DMS153 (cell line): ENCODE measurements at places on chromosomes 6 and 20.

DNA sequence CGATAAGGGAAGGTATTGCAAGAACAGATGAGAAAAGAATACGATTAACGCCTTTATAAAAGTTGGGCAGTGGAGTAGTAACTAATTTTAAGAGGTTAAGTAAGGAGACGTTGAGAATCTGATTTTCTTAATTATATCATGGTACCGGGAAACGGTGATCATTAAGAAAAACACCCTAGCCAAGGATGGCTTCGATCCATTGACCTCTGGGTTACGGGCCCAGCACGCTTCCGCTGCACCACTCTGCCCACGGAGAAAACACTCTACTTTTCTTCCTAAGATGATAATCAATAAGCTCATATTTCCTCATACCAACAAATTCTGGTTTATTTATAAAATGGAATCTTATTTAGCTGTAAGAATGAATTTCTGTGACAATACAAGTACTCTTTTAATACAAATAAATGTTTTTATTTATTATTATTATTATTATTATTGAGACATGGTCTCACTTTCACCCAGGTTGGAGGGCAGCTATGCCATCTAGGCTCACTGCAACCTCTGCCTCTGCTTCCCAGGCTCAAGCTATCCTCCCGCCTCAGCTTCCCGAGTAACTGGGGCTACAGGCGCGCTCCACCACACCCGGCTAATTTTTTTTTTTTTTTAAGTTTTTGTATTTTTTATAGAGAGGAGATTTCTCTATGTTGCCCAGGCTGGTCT is 8.3 kb downstream of the POM121L2 start:
- DNase-seq = no peak

DNA sequence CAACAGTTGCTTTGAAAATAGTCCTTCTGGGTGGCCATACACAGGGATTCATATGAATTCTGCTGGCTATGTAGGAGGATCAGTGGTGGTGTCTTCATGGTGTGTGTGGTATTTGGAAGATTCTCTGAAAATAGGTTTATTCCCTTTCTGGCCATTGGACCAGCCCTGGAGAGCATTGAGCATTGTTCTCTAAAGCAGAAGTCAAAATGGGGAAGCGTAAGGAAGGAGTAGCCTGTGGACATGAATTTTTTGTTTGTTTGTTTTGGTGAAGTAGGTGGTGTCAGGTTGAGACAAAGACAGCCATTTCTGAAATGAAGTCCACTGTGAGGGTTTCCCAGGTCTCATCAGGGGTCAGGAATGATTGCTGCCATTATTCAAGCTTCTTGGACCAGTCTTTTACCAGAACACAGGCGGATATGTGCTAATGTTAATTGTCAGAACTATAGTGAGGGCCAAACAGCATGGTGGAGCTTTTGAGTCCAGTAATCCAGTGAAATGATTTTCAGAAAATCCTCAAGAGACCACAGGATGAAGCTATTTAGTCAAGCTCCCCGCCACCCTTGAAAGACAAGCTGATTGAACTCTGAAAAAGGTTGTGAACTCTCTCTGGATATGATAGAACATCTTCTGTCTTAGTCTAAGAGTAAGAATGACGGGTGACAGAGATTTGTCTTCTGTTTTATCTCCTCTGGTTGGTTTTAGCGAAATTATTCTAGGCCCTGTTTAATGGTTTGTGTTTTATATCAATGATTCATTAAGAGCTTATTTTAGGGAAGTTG is 60.0 kb downstream of the DNAH8 start:
- DNase-seq = no peak

DNA sequence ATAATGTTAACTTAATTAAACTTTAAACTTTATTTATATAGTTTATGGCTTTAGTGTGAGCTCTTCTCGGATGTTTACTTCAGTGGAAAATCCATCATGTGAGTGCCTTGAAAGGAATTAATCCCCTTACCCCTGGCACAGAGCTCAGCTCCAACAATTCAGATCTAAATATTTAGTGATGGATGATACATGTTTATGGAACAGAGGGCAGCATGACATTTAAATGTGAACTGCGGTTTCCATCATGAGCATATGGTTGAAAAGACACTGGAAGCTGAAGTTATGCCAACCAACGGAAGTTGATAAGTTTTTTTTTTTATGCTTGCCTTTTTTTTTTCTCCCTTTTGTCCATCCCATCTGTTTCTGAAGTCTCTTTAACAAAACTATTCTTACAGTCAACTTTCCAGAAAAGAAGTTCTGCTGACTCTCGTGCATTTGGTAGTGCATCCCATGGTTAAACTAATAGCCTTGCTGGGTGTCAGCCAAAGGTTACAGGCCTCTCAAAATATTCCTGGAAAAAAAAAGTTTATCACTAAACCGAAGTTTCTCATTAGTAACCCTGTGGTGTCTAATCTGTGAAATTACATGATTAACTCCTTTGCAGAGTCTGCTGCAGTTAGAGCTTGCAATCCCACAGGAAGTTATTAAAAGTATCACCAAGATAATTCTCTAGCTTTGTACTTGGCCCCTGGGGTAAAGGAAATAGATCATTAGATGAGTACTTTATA is 243.9 kb upstream of the TCF21 start:
- no peak for DNase-seq

DNA sequence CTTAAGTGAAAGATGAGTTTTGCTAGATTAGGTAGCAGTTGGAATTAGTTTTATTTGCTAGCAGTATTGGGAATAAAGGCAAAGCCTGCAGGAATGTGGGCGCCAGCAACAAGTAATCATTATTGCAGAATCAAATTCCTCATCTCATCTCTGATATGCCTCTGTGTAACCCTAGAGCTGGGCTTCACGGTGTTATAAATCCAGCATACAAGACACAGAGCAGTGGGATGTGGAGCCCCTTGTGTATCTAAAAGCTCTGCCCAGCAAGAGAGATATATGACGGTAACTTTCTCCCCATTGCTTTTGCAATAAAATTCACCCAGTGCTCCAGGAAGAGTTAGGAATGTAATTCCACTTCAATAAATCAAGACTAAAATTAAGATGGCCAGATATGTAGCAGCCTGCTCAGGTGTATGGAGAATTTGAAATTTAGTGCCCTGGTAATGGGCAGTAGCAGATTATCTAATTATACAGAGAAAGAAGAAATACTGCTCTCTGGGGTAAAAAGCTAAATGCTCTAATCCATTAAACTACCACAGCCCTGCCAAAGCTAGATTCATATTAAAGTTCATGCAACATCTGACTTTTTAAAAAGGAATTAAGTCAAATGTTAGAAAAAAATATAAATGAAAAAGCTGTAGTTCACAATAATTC is 5.6 kb upstream of the BLOC1S5 start:
- no peak for DNase-seq

GRCh38 chr6:42278131-42278853 is 60.6 kb upstream of the MRPS10 start:
- no peak for DNase-seq

GRCh38 chr6:14897831-14898230 is 348.0 kb upstream of the JARID2 start:
- no peak for DNase-seq

DNA sequence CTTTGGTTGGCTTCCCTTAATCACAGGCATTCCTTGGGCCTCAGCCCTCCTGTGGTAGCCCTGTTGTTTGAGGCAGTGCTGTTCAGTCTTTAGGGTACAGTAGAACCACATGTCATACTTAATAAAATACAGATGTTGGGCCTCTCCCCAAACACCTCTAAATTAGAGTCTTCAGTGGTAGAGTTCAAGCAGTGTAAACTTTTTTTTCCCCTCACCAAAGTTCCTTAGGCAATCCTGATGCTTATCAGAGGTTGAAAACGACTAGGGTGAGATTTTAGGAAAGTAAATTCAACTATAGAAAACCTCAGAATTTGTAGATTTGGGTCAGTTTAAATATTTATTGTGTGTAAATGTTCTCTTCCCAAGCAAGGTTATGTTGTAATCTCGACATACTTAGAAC is 44.6 kb downstream of the BLTP3A start:
- DNase-seq = no peak

- no peak for DNase-seq
Measured at GRCh38 chr6:158020272-158020711, 38.6 kb downstream of the SYNJ2 start.

DNA sequence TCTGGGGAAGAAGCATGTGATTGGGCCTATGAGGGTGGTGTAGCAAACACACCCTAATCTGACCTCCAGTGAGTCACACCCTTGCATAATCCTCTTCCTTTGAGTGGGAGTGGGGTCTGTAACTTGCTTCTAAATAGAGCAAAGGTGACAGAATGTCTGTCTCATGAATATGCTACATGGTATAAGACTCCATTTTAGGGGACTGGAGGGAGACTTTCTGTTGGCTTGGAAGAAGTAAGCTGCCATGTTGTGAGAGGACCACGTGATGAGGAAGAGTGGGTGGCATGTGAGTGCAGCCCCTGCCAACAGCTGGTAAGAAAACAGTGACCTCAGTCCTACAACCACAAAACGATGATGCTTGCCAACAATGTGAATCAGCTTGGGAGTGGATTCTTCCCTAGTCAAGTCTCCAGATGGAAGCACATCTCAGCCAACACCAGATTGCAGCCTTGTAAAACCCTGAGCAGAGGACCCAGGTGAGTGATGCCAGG is 3.7 kb downstream of the AK9 start:
- no peak for DNase-seq

GRCh38 chr6:35960187-35960586 is 39.3 kb upstream of the SRPK1 start:
- no peak for DNase-seq

DNA sequence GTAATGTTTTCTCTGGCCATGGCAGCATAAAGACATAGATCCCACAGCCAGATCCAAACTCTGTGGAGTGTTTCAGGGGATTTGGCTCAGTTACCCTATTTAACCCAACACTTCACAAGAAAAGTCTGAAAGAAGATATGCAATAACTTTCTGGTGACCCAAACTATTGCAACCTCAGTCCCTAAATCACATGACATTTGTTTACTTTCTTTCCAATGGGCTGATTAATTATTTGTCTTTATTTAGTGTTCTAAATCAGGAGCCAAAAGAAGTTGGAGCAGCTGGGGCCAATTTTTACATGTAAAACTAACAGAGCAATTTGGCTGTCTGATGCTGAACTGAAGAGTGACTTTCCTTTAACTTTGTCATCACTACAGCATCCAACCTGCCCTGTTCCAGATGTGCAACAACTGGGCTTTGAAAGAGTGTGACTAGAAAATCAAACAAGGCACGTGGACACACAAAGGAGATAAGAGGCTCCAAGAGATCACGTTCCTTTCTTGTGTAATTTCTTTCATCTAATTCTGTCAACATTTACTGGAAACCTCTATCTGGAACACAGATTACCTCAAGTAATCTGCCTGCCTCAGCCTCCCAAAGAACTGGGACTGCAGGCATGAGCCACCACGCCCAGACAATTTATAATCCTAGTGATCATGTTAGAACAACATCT is 90.8 kb downstream of the TRMT11 start:
- no peak for DNase-seq

DNA sequence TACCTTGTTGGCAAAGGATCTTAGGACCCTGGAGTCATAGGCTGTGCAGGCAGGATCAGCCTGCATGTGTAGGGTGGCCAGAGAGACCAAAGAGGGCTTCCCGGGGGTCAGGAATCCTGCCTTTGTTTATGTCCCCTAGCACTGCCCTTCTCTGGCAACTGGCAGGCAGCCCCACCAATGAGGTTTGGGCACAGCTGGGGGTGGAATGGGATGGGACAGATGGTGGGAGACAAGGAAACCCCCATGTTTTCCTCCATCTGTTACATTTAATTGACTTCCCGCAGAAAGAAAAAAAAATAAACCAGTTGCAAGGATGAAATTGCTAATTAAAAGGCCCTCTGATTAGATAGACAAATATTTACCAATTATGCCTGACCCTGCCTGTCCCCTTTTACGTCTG is 27.6 kb downstream of the CD40 start:
- DNase-seq = no peak

DNA sequence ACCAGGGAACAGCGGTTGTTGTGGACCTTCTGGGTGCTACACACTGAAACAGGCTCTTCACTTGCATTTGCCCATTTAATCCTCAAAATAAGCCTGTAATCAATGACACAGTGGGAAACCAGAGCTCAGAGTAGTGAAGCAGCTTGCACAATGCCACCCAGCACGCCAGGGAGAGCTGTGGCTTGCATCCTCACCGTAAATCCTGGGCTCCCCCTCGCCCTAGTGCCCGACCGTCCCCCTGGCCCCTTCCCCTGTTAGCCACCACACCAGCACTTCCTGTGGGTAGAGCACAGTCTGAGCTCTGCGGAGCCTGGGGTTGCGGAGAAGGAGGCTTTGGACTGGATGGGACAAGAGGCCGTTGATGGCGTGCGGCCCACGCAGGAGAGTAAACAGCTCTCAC is 14.5 kb downstream of the VSTM2L start:
- DNase-seq = no peak

- no peak for DNase-seq
Measured at GRCh38 chr20:23626040-23626620, 11.6 kb downstream of the CST3 start.

DNA sequence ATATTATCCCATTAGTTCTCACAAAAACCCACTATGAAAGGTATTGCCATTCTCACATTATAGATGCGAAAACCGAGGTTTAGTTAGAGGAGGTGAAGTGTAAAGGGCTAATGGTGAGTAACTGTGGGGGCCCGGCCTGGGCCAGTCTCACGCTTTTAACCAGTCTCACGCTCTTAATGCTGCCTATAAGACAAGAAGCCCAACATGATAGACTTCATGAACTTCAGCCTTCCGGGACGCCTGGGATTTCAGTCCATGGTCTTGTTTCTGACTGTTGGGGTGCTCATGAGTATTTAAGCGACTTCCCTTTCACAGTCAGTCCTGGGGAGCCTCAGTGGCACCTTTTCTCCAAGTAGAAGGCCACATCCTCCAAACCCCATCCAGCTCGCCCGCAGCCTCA is 31.7 kb downstream of the AGPAT4 start:
- DNase-seq = no peak

GRCh38 chr6:166245148-166245547 is 63.0 kb downstream of the PRR18 start:
- DNase-seq = no peak

DNA sequence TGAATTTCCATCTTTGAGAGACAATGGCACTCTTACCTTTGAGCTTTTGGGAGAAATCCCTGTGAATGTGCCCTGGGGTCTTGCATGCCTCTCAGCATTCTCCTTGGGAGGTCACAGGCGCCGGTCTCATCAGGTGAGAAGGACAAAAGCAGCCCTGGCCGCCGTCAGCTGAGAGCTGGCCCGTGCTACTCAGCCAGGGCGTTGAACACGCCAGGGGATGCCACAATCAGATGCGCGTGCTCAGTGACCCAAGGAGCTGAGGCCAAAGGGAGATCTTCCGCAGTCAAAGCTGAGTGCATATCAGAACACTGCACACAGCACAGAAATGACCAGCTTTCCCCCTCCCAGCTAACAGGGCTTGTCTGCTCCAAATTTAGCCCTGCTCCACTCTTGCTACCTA is 253.6 kb upstream of the NOX3 start:
- DNase-seq = no peak

- no peak for DNase-seq
Measured at GRCh38 chr6:55812509-55812908, 62.9 kb downstream of the BMP5 start.

DNA sequence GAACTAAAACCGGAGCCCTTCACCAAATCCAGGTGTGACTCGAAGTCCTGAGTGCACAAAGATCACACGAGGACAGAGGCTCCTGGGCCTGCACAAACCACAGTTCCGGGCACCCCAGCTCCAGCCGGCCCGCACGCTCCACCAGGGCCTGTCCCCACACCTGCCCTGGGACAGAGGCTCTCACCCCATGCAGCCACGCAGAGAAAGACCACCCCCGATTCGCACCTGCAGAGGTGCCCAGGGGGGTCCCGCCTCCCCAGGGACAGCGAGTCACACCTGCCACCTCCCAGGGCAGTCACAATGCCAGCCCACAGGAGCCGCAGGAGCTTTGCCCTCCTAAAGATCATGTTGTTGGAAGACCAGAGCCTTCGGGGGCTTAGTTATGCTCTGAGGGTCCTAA is 25.4 kb upstream of the MRGBP start:
- no peak for DNase-seq
